ENCODE measurements at places on chromosomes 2 and 18.
A peak's percentile ranks its signal among the peaks of the same experiment; 100 is the strongest.

- DNase-seq = no peak
Measured at GRCh38 chr18:3878401-3878800, 428.4 kb downstream of the TGIF1 start.

DNA sequence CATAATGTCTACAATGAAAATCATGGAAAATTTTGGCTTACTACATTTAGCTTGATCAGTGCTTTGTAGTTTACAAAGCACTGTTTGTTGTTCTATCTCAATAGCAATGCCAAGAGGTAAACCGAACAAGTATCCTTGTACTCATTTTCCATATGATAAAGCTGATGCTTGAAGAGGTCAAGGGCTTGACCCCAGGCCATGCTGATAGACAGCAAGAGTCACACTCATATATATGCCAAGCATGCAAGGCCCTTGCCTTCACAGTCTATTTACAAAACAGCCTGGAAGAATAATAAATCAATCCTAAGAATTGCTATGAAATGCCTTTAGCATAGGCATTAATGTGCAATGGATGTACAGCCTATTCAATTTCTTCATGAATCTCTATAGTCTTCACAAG, 71.8 kb downstream of the SLC8A1 start:
- no peak for DNase-seq

DNA sequence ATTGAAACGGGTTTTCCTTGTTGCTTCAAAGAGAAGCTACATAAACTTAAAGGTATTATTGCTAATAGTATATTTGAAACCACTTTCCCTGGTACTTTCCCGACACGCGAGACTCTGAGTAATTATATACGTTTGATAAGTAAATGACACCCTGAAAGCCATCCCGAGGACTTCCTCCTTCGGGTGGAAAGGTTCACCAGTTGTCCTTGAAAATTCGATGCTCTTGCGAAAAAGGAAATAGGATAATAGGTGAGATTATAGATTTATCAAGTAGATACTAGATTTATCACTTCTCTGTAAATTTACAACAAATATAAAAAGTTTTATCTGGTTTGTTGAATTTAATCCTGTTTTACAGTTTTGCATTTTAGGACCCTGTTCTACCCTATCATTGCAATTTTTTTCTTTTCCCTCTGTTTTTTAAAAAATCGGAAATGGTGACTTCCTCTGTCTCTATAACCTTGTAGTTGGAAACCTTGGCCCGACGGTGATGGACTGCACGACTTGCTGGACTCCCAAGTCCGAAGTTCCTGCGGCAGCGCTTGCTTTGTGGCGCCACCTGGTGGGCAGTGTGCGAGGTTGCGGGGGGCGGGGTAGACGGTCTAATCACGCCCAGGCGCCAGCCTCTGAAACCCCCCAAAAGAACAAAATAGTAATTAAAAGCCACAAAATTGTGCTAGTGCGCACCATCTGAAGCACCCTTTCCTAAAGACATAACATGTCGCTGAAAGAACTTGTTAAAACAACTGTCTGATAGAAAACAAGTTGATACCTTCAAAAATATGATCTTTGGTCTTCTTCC, 972 bp upstream of the DLX2 start:
- DNase-seq = no peak

DNA sequence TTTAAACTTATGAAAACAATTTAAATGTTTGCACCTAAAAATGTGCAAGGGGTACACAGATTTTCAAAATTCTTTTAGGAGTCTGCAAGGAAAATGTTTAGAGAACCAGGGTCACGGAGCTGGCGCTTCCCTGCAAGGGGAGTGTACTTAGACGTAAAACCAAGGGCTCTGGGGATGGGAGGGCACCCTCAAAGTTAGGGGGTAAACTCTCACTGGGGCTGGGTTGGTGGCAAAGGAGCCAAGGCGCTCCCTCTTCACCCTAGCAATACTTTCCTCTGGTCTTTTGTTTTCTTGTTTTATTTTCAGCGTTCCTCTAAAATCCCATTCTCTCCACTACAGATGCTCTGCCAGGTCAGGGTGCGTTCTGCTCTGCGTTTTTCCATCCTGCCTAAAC, 20.0 kb downstream of the TMEM247 start:
- DNase-seq = no peak

GRCh38 chr18:79489899-79490625, 94.3 kb downstream of the NFATC1 start:
- DNase-seq = no peak

DNA sequence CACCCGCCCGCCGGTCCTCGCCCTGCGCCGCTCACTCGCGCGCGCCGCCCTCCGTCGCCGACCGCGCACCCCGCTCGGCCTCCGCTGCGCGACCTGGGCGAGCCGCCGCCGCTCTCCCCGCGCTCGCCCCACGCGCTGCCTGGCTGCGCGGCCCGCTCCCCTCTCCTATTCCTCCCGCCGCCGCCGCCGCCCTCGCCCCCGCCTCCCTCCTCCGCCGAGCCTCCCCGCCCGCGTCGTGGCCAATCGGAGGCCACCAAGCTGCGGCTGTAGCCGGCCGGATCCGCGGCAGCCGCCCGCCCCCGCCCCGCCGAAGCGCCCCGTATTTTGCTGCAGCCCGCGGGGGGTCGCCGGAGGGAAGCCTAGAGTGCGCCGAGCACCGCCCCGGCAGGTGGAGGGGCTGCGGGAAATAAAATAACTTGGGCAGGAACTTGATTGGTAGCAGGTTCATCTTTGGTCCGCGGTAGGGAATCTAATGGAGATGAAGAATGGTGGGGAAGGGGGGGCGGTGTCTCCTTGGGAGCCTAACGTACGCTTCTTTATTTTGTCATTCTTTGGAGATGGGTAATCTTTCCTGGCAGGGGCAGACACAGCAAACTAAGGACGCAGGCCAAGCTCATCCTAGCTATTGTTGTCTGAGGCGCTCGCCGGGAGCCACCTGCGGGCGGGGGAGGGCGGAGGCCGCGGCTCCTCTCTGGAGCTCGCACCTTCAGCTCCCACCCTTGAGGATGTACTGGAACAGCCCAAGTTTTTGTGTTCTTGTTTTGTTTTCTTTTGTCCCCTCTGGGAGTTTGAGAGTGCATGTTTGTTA, 1.1 kb upstream of the CDH2 start:
- no peak for DNase-seq

DNA sequence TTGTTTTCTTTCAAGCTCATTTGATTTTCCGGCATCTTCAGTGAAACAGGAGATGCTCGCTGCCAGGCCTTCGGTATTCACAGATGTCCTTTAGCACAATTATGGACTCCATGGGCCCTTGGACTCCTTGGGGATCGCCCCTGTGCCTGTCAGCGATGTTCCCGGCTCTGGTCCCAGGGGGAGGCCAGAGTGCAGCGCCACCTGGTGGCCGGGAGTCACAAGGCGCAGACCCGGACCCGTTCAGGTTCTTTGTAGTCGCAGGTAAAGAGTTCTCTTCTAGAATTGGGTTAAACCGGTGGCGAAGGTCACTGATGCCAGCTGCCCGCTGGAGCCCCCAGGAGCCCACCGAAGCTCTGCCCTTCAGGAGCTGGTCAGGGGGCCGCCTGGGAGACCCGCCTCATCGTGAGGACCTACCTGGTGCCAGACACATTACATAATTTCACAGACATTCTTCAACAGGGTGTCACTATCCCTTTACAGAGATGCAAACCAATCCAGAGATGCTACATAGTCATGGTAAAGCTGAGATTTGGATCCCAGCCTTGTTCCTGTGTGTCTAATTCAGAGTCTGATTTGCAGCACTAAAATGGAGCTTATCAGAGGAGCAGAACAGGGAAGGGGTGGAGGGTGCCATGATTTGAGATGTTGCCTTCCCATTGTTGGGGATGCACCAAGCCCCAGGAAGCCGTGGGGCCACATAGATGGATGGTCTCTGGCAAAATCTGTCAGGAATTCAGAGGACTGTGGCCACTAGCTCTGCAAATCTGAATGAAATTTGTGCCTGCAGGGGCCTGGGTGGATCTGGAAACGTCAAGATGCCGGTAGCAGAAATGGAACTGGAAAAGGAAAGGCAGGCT, 6.0 kb upstream of the INPP5D start:
- peak; percentile 43 for DNase-seq

DNA sequence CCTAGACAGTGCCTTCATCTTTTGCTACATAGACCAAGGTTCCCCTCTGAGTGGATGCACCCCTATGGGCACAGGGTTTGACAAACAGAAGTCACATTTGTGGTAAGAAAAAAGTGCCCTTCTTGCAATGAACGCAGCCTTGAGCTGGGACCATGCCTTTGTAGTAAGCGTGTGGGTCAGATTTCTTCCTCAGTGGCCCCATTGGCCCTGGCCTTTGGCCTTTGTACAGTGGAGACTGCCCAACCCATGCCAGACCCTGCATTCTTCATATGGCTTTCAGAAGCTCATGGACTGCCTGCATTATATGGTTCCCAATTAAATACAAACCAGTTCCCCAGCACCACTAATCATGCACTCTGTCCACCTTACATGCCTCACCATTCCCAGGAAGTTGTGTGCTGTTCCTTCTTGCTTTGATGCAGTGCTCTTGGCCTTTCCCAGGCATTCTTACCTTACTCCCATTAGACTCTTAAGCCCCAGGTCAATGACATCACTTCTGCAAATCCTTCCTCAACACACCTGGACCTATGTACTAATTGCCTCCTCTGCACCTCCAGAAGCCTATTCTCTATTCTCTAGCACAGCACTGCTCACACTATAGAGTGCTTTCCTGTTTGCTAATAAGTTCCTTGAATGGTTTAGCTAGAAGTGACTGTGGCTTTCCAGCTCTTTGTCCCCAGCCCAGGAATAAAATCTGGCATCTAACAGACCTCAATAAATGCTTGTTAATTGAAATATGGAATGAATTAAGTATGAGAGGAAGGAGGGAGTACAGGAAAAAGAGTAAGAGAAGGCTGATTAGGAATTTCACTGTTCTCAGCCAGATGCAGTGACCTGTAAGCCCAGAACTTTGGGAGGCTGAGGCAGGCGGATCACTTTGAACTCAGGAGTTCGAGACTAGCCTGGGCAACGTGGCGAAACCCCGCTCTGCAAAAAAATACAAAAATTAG, 60.2 kb downstream of the TMEM247 start:
- DNase-seq = no peak

GRCh38 chr2:65396348-65397026, 35.9 kb downstream of the SPRED2 start:
- DNase-seq = no peak

DNA sequence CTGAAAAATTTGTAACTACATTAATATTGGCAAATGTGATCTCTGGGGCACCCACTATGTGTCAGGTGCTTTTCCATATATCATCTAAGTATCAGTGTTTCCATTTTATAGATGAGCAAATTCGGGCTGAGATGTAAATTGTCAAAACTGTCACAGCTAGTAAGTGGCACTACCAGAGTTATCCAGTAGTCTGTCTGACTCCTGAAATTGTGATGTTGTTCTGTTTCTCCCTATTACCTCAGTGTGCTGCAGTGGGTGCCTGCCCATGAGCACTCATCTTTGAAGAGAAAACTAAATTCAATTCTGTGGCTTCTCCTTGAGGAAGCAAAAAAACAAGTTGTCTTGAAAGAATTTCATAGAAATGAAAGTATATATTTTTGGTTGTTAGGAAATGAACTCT, 467.4 kb upstream of the FANCL start:
- no peak for DNase-seq

DNA sequence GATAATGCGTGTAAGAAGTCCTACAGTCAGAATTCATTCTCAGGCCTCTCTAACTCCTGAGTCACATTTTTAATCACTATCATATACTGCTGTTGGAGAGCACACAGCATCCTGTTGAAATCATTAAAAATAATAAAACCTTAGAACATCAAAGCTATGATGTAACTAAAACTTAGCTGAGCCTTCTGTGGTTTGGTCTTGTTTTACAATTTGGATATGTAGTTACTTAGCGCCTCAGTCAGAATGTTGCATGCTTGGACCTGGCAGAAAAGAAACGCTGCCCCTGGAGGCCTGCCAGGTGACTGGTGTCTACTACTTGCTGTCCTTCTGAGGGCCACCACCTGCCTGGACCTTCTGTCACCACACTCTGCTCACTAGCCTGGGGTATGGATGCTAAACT, 261.1 kb upstream of the RASGRP3 start:
- DNase-seq = no peak

- DNase-seq = no peak
Measured at GRCh38 chr2:233075141-233075965, 15.2 kb downstream of the INPP5D start.

- DNase-seq = no peak
Measured at GRCh38 chr2:241568726-241569125, 10.2 kb downstream of the BOK start.

GRCh38 chr2:101064505-101064867, 62.4 kb downstream of the RPL31 start:
- DNase-seq = no peak

GRCh38 chr2:106085181-106085940, 108.7 kb downstream of the UXS1 start:
- no peak for DNase-seq

DNA sequence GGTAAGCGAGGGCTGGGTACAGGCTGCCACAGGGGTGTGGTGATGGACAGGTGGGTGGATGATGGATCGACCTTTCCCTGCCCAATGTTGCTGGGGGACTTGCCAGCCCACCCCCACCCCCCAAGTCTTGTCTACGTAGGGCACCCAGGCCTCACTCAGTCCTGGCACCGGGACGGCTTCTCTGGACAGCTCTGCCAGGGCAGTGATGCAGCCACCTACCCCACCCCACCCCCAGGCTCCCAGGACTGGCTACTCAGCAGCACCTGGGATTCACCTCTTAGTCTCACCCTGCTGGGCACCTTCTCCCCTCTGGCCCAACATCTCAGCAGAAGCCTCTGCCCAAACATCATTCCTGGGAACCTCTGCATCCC, 55.7 kb downstream of the ANKMY1 start:
- no peak for DNase-seq

- DNase-seq = no peak
Measured at GRCh38 chr18:73717570-73717969, 430.1 kb downstream of the FBXO15 start.

GRCh38 chr2:112811841-112812306, 24.7 kb downstream of the IL1B start:
- no peak for DNase-seq

GRCh38 chr2:225177098-225177497, 134.8 kb upstream of the DOCK10 start:
- no peak for DNase-seq

DNA sequence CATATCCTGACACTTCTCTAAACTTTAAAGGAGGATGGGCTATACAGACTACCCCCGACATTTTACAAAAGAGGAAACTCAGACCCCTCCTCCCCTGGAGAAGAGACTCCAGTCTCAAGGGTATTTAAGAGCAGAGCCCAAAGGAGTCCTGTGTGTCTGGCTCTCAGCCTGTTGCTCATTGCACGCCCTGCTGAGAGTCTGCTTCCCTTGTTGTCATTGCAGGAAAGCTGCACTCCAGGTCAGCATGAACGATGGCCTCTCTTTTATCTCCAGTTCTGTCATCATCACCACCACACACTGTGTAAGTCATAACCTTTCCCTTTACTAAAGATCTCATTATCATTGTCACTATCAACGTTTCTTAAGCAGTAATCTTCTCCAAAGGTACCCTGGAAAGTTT, 111.4 kb downstream of the ANTXR1 start:
- no peak for DNase-seq

- DNase-seq = no peak
Measured at GRCh38 chr2:175445281-175445680, 263.8 kb upstream of the ATP5MC3 start.
